ENCODE measurements at places on chromosomes 4 and X. TPM values are rescaled to one million over a fixed set of nuclear protein-coding genes. Genes with fewer than 3 reads are reported as not detected.

- no peak for DNase-seq
These were observed 38.7 kb upstream of the LPAR4 start for GRCh38 chrX:78708816-78709215.

GRCh38 chrX:9135901-9136510 lies 102.1 kb upstream of the FAM9B start:
- DNase-seq = no peak

GRCh38 chr4:18934197-18934596 lies 912.6 kb upstream of the LCORL start:
- no peak for DNase-seq

- no peak for DNase-seq
These were observed 28.5 kb upstream of the CRMP1 start for GRCh38 chr4:5921101-5921980.

The NPY2R gene
- not detected for total RNA-seq

The MAGEC3 gene
- total RNA-seq = not detected

The SYN1 gene
- 0.22 TPM for total RNA-seq

The SLC16A2 gene
- 0.08 TPM for total RNA-seq

The DYNLT3 gene
- total RNA-seq = 15.3 TPM
